Activated CD4-positive, alpha-beta memory T cell treated with anti-CD3 and anti-CD28 coated beads, Interleukin-2, amount 10 ng/mL, durations not matched to agents 7 days and 5 days (primary cell): ENCODE measurements at places on chromosomes 5 and 9. TPM values are rescaled to one million over a fixed set of nuclear protein-coding genes. Genes with fewer than 3 reads are reported as not detected.

GRCh38 chr9:133372144-133372543, 3.7 kb downstream of the SURF4 start:
- DNase-seq, result no peak

GRCh38 chr9:104835161-104835560, 71.2 kb downstream of the NIPSNAP3B start:
- no peak for DNase-seq

TTC16 gene
- 5.2 TPM for total RNA-seq

PCAT7 gene
- total RNA-seq, result not detected
